Right atrium auricular region (tissue), 2 donors: ENCODE measurements at places on chromosomes 7 and 10. TPM values are rescaled to one million over a fixed set of nuclear protein-coding genes. Genes with fewer than 3 reads are reported as not detected.

GRCh38 chr10:13707156-13707881, 120.6 kb downstream of the PRPF18 start:
- no peaks in the 10 kb centered on the region for H3K36me3 ChIP-seq
- peak overlapping the region; percentile 61 for H3K4me3 ChIP-seq
- no peaks in the 10 kb centered on the region for H3K27me3 ChIP-seq
- peak overlapping the region; percentile 69 for H3K27ac ChIP-seq

- peak overlapping the region; percentile 0 for H3K27ac ChIP-seq
- H3K36me3 ChIP-seq: no peaks in the 10 kb centered on the region
- H3K4me1 ChIP-seq: no peaks in the 10 kb centered on the region
- DNase-seq: peak; percentile 81
Measured at GRCh38 chr10:69684020-69684980, 54.3 kb downstream of the FAM241B start.

DNA sequence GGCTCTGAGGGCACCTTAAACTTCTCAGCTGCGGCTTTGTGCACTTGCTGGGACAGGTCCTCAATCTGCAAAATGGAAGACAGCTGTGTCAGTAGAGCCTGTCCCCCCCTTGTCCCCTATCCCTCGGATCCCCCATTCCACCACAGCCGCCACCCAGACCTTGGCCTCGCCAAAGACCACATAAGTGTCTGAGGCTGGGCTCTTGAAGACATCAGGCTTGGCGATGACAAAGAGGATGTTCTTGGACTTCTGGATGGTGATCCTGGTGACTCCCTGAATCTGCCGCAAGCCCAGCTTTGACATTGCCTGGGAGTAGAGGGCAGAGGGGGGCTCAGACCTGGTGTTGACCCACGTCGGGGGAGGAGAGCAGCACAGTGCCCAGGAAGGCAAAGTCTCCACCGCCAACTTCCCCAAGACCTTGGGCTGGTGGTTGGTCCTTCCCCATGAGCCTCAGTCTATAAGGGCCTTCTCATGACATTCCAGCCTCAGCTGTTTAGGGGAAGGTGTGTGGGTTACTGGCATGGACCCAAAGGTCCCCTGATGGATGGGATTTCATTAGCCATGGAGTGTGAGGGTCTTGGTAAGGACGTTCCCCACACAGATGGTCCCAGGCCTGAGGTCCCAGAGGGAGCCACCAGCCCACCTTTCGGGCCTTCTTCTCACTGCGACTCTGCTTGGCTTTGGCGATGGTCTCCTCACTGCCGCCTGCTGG, 7.7 kb downstream of the NACAD start:
- peaks cover 17% of the 10 kb centered on the region for H3K36me3 ChIP-seq
- no peaks in the 10 kb centered on the region for H3K27me3 ChIP-seq
- H3K27ac ChIP-seq: no peak overlapping the region
- DNase-seq: no peak

- no peaks in the 10 kb centered on the region for H3K36me3 ChIP-seq
- no peak for DNase-seq
- H3K4me1 ChIP-seq: peaks cover 20% of the 10 kb centered on the region
- H3K4me3 ChIP-seq: no peak overlapping the region
- H3K27ac ChIP-seq: no peak overlapping the region
- no peaks in the 10 kb centered on the region for H3K27me3 ChIP-seq
Measured at GRCh38 chr7:30501264-30501663, 3.4 kb downstream of the GGCT start.

SHH gene
- total RNA-seq: not detected

WDR37 gene
- 20.2 TPM for total RNA-seq

NODAL gene
- total RNA-seq: not detected
